Endodermal cell (in vitro differentiated cells): ENCODE measurements at places on chromosomes 11 and 22.

GRCh38 chr11:86248609-86249008, 4.1 kb downstream of the EED start:
- peak; percentile 45 for DNase-seq

DNA sequence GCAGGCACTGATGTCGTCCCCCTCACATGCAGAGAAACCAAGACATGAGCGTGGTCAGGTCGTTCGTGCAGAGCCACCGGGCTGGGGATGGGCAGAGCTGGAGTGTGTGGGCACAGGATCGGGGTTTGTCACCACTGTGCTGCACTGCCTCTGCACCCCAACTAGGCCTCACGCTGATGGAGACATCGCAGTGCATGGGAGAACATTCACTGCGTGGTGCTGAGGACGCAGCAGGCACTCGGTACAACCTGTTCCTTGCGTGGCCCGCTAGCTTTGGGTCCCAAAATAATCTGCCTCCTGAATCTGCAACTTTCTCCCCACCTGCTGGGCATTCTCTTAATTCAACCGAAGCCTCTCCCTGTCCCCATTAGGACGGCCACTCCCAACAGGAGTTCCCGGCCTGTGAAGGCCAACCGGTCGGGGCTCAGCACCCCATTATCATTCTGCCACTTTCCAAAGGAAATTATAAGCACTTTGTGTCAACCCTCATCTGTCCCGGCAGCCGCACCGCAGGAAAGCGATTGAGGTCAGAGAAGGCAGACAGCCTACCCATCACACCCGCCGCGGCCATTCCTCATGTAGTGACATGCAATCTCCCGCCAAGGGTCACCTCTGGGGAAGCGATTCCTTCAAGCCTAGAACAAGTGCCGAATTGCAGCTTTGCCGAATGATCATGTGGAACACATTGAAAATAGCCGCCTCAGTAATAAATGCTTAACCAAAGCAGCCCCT, 490.4 kb downstream of the MN1 start:
- peak; percentile 88 for DNase-seq

DNA sequence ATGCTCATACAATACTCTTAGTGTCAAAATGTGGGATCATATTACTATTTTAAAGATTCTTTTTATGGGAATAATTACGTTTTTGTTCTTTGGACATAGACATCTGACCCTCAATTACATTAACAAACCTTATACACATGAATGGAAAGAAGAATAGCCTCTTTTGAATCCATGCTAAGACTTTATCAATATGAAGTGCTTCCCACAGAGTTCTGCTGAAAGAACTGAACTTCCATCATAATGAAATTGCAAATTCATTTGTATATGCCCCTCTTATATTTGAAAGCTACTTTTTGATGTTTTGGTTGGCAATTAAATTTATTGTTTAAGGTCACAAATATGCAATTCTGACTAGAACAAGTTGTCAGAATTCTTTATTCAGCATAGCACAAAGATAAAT, 254.9 kb downstream of the TMEM135 start:
- DNase-seq = no peak

DNA sequence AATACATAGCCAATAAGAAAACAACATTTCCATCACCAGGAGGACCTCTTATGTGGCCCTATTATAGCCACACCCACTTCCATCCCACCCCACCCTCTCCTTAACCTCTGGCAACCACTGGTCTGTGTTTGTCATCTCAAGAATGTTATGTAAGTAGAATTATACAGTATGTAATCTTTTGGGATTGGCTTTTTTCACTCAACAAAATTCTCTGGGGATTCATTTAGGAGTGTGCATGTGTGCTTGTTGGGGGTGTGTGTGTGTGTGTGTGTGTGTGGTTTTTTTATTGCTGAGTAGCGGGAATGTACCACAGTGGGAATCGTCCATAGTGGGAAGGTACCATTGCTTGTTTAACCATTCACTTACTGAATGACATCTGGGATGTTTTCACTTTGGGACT, 5.2 kb downstream of the KCNJ5 start:
- DNase-seq = no peak

DNA sequence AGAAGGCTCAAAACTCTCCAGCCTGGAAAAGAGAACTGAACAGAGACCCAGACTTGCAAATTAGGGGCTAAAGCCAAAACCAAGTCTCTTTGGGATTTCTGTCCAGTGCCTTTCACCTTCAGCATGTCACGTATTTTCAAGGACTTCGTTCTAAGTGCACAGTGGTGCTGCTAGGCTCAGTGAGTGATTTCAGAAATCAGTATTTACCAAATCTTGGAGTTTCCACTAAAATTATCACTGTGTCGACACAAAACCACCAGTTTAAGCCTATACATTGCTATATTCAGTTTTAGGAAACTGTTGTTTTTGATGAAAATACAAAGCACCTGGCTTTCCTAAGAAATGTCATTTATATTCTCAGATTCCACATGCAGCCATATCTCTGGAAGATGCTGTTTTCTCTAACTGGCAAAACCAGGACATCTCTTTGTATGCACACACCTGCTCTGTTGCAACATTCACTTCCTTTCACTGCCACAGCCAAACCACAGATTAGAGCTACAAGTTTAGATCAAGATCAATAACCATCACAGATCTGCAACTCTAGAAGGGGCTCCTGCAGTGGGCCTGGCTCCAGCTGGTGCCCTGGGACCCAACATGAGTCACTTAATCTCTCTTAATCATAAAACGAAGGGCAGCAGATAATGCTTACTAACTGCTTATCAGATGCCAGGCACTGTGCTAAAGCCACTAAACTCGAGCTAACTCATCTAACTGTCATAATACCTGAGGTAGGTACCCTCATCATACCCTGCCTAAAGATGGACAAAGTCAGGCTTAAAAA, 22.3 kb downstream of the SMCO4 start:
- DNase-seq = no peak

DNA sequence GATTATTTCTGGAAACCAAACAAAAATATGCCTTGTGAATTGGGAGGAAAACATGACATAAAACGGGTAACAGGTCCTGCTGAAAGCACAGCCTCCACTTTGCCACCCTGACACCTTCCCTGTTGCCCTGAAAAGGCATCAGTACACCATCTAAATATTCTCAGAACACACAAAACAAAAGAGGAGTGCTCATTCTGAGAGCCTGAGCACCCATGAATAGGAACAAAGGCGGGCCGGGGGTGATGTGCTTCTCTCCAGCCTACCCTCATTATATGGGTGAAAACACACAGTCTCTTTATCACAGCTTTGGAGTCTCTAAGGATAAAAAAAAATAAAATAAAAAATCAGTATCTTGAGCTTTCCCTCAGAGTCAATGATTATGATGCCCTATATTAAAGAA, 19.7 kb downstream of the SCUBE2 start:
- DNase-seq = no peak

DNA sequence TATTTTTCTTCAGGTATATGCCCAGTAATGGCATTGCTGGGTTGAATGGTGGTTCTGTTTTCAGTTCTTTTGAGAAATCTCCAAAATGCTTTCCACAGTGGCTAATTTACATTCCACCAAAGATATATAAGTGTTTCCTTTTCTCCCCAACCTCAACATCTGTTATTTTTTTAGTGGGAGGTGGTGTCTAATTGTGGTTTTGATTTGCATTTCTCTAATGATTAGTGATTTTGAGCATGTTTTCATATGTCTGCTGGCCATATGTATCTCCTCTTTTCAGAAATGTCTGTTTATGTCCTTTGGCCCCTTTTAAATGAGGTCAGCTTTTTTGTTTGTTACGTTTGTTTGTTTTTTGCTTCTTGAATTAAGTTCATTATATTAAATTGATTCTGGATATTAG, 760.2 kb downstream of the KCNA4 start:
- DNase-seq = no peak

- DNase-seq = no peak
Observed at GRCh38 chr11:88377646-88378045, 40.1 kb upstream of the CTSC start.

- no peak for DNase-seq
Observed at GRCh38 chr11:16924462-16924825, 89.8 kb downstream of the PLEKHA7 start.

DNA sequence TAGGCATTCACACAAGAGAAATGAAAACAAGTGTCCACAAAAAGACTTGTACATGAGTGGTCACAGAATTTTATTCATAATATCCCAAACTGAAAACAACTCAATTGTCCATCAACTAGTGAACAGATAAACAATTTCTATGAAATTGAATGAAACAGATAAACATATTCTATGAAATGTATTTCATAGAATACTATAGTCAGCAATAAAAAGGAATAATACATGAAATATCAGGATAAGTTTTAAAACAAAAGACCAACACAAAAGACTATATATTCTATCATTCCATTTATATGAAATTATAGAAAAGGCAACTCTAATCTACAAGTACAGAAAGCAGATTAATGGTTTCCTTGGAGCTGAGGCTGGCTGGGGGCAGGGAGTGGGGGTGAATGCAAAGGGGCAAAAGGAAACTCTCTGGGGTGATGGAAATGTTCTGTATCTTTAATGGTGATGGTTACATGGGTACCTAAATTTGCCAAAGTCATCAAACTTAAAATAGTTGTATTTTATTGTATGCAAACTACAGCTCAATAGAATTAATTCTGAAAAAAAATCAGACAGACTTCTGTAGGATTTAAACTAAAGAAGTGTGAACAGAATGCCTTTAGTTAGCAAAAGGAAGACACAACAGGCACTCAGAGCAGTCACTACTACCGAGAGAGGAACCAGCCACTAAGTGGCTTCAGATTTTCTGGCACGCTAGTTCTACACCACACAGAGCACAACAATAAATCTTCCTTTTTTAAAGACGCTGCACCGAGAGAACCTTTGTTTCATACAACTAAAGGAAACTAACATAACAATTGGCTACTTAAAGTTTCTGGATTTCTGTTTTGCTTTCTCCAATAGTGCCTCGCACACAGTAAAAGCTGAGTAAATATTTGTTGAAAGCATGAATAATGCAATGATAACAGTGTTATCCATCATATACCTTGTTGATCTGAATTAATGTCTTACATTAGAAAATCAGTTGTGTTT, 15.4 kb downstream of the CCDC34 start:
- DNase-seq = no peak

GRCh38 chr11:113862435-113862834, 12.9 kb downstream of the USP28 start:
- DNase-seq = no peak

DNA sequence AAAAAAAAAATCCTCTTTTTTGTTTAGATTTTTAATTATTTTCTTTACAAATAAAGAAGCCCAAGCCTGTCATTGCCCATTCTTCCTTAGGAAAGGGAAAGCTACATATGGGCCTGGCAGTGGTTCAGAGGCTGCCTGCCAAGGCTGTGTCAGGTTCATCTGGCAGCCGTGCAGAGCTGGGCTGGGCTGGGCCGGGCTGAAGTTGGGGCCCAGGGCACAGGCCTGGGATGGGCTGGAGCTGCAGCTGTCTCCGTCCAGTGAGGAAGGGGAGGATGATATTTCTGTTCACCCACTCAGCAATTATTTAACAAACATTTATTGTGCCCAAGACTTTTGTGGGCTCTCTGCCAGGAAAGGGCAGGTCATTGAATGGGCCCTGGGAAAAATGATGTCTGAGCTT, 4.6 kb downstream of the PRR5L start:
- DNase-seq = no peak

DNA sequence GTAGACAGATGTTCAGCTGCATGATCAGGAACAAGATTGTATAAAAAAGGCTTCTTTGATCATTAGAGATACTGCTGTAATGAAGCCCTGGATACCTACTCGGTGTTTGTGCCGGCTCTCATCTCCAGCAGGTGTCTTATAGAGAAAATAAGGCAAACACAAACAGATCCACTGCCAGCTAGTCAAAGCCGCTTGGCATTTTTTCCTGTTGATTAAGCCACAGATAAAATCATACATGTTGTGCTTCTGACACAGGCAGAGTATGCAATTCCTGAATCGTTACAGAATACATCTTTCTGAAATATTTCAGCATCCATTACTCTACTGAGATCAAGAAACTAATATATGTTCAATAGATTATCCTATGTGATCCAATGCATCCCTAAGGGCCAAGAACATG, 206.9 kb downstream of the CADM1 start:
- DNase-seq = no peak

DNA sequence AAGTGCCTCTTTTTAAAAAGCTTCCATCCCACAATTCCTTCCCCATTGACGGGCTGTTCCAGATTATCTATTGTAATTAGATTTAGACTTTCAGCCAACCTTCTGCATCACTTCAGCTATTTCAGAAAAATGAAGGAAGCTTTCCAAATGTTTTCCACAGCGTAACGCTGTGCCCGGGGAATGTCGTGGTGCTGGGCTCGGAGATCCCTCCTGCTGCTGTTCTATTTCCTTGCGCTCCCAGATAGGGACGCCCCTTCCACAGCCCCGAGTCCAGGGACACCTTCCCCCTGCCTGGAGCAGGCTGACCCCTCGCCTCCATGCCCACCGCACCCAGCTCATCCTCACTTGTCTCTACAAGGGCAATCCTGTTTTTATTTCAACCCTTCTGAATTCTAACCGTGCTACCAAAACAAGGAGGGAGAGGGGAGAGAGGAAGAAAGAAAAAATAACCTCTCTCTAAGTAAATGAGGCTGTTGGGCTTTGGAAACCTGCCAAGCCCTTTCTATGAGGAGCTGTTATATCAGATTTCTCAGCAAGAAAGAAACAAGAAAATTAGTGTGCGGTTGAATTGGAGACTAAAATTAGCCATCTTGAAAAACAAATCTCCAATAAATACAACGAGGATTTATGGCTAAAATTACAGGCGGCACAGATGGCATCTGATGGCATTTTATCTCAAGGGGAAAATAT, 366.9 kb downstream of the BRD1 start:
- no peak for DNase-seq
